GM04503 (cell line): ENCODE measurements at places on chromosomes 5 and 9.
A peak's percentile ranks its signal among the peaks of the same experiment; 100 is the strongest.

DNA sequence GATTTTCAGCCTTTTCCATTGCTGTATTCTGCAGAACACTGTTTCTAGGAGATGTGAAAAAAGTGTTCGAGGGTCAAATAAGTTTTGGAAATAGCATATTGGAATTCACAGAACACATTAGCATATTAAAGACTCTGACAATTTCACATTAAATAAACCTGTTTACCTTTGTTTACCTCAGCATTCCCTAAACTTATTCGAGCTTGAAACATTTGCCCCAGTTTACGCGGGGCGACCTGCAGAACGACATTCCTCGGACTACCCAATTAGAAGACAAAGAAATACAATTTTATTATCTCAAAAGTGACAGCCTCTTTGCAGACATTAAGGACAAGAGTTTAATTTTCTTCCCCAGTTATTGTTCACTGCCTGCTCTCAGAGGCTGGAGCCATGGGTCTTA is 110.3 kb upstream of the NFIB start:
- DNase-seq, result no peak

DNA sequence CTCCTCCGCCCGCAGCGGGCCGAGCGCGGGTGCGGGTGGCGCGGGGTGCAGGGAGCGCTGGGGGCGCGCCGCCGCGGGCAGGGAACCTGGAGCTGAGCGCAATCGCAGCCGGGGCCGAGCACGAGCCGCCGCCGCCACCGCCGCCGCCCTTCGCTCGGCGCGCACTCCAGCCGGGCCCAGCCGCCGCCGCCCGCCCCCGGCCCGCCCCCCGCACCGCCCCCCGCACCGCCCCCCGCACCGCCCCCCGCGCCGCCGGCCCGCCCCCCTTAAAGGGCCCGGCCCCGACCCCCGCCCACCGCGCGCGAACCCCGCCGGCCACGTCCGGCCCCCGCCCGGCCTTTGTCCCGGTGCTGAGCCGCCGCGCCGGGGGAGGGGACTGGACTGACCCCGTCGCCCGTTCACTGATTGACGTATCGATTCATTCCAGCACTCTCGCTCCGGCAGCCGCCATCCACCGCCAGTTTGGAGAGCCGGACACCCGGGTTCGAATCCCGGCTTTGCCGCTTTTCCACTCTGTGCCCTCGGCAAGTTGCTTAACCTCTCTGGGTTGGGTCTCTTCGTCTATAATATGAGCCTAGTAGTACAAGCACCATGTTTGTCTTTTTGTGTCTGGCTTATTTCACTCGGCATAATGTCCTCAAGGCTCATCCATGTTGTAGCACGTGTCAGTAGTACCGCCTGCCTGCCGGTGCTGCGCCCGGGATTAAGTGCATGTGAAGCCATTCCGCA is at the start of gene SH3PXD2B:
SH3PXD2B (minus strand) TSS at position 168 of the 729 bp plus-strand sequence. CDS start 173 bp downstream, outside the sequence.
- DNase-seq, result no peak

DNA sequence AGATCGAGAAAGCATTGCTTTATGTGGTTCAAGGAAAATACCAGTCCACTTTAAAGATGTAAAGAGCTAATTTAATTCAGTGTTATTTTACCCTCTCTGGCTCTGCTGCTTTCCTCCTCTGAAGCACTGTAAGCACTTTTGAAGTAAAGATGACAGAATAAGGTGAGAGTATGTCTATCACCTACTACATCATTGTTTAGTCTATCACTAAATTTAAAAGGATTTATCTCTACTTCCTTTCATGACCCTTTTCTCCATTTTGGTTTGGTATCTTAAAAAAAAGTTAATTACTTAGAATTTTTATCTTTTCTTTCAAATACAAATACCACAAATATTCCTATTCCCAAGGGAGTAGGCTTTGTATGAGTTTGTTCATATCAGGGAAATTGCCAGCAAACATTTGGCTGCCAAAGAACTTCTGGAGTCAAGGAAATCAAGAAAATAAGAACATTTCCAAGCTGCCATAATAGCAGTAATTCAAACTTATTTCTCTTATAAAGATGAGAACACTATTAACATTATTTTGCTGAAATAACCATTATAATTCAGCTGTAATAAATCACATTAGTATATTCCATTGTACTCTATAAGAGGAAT is 77.8 kb downstream of the SLC38A9 start:
- peak; percentile 65 for DNase-seq

GRCh38 chr5:128036950-128037349 is 46.6 kb upstream of the SLC12A2 start:
- peak; percentile 22 for DNase-seq

- DNase-seq, result no peak
Observed at GRCh38 chr9:37100741-37101140, 19.6 kb upstream of the ZCCHC7 start.

DNA sequence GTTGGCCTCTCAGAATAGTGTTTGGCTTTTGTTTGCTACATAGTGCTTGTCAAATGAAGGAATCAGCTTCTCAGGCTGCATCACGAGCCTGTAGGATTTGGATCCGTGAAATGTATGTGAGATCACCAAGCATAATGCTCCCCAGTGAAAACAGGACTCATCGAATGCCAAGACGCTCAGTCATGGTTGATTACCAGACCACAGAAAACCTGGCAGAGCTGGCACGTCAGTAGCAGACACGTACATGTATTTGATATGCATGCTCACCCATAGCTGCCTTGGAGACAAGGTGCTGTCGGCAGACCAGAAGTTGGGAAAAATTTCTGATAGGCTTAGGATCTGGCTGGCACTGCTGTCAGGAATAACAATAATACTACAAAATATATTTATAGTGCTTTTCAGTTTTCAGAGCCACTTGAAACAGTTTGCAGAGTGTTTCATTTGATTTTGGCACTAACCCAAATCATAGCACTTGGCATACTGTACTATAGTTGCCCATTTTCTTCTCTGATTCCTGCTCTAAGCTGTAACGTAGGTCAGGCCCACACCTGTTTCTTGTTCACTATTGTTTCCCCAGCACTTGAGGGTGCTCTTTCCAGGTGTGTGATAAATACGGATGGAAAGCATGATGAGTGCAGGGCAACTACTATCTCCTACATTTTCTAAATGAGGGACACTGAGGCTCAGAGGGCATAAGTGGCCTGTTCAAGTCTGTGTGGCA is 226.1 kb downstream of the NR3C1 start:
- peak; percentile 77 for DNase-seq

DNA sequence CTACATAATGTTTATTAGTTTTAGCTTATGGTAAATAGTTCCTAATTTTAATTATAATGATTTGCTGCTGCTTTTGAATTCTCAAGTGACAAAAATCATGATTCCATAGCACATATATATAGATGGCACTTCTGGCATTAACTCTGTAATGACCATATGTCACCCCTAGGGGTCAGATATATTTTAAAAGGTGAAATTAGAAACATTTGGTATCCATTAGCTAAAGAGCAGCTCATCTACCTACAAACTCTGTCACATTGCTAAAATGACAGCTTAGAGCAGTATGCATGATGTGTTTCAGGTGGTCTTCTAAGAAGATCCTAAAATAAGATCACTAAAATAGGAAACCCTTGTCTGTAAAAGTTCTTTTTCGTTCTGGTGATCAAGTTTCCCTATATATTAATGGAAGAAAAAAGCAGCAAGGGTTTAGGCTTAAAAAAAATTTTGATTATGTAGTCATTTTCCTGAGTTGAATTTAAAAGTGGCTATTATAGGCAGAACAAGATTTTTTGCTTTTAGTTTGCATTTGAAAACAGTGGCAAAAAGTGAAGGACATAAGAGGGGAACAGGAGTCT is 157.7 kb upstream of the POU5F2 start:
- no peak for DNase-seq

DNA sequence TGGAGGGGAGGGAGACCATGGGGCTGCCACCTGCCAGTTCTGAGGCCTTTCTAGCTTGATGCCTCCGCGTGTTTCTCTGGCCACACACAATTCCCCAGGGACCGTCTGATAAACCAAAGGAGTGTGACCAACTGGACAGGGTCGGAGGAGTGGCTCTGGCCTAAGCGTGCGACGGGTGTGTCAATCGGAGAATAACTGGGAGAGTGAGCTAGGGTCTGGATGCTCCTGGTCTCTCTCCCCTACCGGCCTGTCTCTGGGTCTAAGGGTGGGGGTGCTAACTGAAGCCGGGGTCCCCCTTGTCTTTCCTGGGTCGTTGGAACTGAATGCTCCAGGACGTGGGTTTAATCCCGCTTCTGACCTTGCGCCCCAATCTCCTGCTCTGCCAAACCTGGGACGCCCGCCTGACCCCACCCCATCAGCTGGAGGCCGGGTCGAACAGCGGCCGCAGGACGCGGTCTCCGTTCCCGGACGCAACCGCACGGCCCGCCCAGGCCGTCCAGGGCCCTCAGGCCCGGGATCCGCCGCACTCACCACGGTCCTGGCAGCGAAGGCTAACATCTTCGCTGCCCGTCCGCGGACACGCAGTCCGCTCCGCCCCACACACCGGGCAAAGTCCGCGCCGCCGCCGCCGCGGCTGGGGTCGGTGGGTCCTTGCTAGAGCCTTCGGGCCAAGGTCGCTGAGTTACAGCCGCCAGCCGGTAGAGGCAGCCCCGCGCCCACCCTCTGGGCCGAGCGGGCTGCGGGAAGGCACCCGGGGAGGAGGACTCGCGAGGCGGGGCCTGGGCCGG is 447 bp downstream of the CRAT start:
- DNase-seq, result no peak

DNA sequence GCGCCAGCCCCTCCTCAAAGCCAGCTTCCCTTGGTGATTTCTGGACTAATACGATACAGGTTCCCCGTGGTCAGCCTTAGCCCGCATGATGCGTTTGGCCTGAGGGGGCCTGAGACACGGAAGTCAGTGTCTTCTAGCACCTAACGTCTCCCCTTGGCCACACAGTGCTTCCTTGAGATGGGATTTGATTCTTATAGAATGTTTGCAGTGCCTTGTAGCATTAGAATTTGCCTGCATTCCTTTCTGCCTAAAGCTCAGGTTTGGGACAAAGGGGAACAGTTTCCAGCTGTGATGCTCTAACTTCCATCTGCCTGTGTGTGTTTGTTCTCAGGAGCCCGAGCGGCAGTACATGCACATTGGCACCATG is 34.4 kb downstream of the CFAP90 start:
- no peak for DNase-seq

- DNase-seq, result peak; percentile 32
Observed at GRCh38 chr9:93132946-93133680, 938 bp downstream of the NINJ1 start.

DNA sequence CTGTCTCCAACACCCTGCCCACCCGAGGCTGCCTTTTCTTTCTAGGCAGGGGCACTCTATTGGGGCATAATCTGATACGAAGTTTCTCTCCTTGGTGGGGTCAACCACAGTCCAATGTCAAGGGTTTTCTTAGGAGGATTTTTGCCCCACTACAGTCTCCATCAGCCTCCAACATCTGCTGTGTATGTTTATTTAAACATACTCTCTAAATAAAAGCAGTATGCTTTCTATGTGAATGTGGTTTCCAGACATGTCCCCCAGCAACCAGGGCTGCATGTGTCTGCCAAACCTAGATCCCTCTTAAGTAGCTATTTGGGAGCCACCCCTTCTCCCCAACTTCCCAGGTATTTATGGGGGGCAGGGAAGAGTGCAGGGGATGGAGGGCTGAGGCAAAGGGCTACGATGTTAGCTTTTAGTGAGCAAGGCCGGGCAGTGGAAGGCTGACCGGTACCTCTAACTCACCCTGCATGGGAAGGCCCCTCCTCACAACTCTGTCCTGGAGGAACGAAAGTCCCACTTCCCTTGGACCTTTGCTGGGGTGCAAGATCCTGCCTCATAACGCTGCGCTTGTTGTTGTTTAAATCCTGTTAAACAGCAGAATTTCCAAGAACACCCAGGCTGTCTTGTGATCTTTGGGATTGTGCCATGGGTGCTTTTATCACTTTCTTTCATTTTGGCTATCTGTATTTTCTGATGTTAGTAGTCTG is 75.4 kb downstream of the NREP start:
- DNase-seq, result no peak

- DNase-seq, result no peak
Observed at GRCh38 chr5:139263536-139263935, 30.0 kb upstream of the MATR3 start.

DNA sequence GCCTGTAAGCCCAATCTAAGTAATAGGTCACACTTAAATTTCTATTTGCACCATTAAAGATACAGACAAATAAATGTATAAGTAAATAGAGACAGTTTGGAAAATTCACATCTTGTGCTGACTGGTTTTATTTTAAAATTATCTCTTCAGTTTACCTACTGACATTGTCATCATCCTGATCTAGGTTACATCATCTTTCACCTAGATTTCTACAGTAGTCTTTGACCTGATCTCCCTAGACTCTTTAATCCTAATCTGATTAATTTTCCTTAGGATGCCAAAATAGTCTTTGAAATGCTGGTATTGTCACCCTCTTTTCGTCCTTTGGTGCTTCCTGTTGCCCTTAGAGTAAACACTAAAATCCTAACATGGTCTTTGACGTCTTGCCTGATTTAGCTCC is 43.9 kb downstream of the NDUFS4 start:
- no peak for DNase-seq

GRCh38 chr5:60685028-60685427 is 14.9 kb downstream of the DEPDC1B start:
- no peak for DNase-seq

DNA sequence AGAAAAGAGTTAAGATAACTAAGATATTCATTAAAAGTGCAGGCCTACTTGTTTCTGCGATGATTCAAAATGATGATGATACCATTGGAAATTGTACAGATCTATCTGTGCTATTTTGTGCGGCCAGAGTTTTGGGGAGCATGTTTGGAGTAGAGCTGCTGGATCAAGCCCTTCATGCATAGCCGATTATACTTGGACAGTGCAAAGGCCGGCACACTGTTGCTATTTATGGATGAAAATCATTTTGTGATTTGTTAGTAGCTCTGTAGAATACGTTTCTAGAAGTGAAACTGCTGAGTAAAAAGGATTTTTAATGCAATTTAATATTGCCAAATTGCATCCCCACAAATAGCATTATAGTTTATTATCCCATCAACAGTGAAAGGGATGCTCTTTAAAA is 82.1 kb upstream of the NMUR2 start:
- no peak for DNase-seq
